SHP77 treated with DMSO at 0.1 percent for 48 hours (cell line): ENCODE measurements at places on chromosomes 2 and 18.

- no peak for DNase-seq
Observed at GRCh38 chr2:1394709-1395408, 18.4 kb upstream of the TPO start.

DNA sequence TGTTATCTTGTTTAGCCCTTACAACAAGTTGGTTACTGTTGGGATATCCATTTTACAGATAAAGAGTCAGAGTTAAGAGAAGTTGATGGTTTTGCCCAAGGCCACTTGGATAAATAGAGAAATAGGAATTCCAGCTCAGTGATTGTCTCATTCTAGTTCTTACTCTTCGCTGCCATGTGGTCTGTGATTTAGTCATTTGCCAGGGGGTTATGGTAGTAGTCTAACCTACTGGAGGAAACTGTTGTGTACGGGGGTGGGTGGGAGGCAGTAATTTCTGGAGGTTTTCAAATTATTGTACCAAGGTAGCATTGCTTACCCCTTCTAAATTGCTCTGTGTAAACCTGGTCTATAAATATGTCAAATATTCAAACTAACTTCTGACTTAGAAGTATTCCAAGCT is 110.4 kb downstream of the MAP2 start:
- DNase-seq: no peak

DNA sequence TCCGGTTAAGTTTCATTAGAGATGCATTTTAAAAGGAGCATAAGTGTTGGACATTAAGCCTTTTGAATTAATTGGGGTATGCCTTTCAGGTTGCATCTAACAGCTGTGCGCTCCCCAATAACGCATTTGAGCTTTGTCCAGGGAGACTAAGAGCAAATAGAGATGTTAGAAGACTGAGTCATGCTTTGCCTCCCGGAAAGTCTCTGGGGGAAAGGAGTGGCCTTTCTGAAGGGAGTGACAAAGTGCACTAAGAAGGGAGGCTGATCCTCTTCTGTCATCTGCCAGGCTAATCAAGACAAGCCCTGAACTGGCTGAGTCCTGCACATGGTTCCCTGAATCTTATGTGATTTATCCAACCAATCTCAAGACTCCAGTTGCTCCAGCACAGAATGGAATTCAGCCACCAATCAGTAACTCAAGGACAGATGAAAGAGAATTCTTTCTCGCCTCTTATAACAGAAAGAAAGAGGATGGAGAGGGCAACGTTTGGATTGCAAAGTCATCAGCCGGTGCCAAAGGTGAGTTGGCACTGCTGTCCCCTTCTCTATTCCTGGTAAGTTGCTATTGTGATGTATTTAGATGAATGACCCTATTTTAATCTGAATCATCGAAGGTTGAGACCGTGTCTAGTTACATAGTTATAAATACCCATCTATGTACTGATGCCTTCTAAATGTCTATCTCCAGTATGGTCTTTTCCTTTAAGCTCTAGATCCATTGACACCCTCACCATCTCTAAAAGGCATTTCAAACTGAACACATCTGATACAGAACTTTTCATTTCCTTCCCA is 12.1 kb downstream of the TTL start:
- DNase-seq: no peak

- peak; percentile 51 for DNase-seq
Observed at GRCh38 chr2:169716938-169717690, 16.5 kb upstream of the KLHL23 start.

GRCh38 chr2:188450732-188451483 is 159.2 kb downstream of the GULP1 start:
- no peak for DNase-seq

DNA sequence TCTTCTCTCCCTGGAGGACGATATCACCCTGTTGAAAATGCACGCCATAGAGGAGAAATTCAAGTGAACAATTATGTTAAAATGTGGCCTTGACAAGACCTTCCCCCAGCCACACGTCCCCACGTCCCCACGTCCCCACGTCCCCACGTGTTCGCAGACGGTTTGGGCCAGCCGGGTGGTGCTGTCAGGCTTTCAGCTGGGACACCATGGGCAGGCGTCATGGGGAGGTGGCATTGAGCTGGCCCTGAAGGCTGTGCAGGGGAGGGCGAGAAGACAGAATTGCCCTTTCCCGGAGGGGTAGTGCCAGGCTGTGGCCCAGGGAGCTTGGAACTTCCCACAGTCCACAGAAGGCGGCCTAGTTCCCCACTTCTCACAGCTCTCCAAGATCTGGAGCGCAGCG is 240.7 kb upstream of the RAB6C start:
- DNase-seq: no peak

- DNase-seq: no peak
Observed at GRCh38 chr2:66575625-66576310, 140.8 kb downstream of the MEIS1 start.

- no peak for DNase-seq
Observed at GRCh38 chr2:213015387-213016165, 135.8 kb downstream of the IKZF2 start.

DNA sequence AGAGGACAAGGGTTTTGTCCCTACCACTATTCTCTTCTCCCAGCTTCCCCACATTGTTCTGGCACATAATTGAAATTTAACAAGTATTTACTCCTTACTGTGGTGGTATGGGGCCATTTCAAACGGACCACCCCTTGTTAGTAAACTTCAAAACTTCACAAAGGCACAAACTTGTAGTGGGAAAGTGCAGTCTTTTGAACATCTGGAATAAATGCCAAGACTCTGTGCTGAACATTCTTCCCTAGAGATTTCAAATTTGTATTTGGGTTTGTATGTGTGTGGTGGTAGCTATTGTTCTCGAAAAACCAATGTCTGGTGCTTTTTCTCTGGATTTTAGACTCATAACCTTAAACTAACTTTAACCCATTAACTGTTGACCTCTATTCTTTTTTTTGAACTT is 151.6 kb downstream of the NRP2 start:
- no peak for DNase-seq
